Stimulated activated CD4-positive, alpha-beta T cell treated with anti-CD3 and anti-CD28 coated beads, Interleukin-2, amount 100 ng/mL, for 4 hours (primary cell): ENCODE measurements at places on chromosomes 2 and 18.
A peak's percentile ranks its signal among the peaks of the same experiment; 100 is the strongest.

DNA sequence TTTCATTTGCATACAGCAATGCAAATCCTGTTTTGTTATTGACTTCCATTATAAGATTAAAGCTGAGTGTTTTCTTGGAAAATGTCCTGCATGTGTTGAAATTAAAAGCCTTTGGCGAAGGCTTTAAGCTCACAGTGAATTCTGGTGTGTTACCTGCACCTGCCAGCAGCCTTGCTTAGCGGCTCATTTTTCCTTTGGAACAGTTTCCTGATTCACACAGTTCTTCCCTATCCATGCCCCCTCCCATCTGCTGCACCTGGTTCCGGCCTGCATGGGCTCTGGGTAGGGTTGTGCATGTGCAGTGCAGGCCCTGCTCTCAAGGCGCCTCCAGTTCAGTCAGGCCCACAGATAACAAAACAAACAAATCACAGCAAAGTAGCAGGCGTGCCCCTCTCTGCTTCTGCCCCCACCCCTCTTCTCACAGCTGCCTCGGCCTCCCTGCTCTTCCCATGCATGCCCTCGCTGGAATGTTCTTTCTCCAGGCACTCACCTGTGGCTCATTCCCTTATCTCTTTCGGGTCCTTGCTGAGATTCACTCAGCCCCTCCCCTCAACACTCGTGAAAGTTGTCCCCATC, 15.8 kb downstream of the MTCL1 start:
- DNase-seq: no peak

- DNase-seq: no peak
Measured at GRCh38 chr2:54964271-54964670, 86.0 kb downstream of the RTN4 start.

- DNase-seq: no peak
Measured at GRCh38 chr18:8801263-8801901, 96.0 kb downstream of the MTCL1 start.

GRCh38 chr2:40192864-40193669, 258.8 kb downstream of the SLC8A1 start:
- no peak for DNase-seq

GRCh38 chr2:156818221-156818620, 382.0 kb downstream of the GPD2 start:
- DNase-seq: no peak

GRCh38 chr2:225574582-225575138, 175.2 kb downstream of the NYAP2 start:
- no peak for DNase-seq

DNA sequence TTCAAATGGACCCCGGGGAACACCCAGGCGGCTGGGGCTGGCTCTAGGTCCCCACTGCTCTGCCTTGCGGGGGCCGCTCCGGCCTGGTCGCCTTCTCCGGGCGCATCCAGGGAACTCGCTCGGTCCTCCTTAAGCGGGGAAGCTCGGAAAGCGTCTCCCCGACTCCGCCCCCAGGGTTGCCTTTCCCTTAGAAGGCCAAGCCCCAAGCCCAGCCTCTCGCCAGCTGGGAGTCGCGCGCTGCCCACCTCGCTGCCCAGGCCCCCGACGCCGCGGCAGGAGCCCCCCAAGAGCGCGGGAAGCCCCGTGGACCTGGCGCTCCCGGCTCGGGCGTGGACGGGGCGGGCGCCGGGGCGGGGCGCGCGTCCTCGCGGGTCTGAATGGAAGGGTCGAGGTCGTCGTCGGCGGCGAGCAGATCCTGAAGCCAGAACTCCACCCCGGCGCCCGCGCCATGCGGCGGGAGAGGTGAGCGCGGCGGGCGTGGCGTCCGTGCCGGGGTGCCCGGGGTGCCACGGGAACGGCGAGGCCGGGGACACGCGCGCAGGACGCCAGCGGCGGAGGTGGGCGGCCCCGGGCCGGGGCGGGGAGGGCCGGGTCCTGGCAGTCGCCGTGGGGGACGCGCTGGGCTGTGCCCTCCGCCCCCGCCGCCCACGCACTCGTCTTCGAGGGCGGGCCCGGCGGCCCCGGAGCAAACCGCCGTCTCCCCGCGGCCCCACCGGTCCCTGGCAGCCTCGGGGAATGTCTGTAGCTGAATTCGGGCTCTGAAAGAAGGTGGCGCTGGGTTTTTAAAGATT, at the start of gene BOK:
Gene BOK, plus strand, starts transcription at position 214 of the 791 bp plus-strand sequence. CDS start 739 bp downstream, outside the sequence.
- peak; percentile 16 for DNase-seq

GRCh38 chr18:49893036-49893435, 79.7 kb upstream of the ACAA2 start:
- no peak for DNase-seq
